ENCODE measurements at places on chromosomes 7 and 10. TPM values are rescaled to one million over a fixed set of nuclear protein-coding genes. Genes with fewer than 3 reads are reported as not detected.

DNA sequence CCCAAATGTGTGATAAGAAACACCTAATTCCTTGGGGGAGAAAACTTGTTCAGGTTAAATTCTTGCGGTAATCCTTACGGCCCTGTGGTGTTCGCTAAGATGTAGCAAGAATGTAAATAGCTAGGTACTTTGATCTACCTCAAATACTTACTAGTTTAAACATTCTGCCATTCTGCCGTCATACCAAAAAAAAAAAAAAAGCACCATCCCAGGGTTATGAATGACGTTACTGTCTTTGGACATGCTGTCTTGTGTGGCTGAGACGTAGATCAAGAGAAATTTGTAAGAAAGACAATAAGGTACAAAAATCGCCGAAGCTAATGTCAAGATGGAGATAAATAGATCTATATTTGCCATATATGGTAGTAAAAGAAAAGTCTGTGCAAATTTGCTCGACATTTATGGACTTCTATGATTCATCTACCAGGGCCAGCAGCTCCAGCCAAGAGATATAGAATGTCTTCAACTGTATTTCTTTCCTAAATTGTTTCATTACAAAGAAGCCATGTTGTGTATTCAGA is 195.6 kb downstream of the CUX1 start:
- DNase-seq, result no peak

GRCh38 chr7:28423918-28424514 is 11.7 kb downstream of the CREB5 start:
- DNase-seq, result no peak

GRCh38 chr10:109275960-109276359 is 647.4 kb downstream of the XPNPEP1 start:
- DNase-seq, result no peak

DNA sequence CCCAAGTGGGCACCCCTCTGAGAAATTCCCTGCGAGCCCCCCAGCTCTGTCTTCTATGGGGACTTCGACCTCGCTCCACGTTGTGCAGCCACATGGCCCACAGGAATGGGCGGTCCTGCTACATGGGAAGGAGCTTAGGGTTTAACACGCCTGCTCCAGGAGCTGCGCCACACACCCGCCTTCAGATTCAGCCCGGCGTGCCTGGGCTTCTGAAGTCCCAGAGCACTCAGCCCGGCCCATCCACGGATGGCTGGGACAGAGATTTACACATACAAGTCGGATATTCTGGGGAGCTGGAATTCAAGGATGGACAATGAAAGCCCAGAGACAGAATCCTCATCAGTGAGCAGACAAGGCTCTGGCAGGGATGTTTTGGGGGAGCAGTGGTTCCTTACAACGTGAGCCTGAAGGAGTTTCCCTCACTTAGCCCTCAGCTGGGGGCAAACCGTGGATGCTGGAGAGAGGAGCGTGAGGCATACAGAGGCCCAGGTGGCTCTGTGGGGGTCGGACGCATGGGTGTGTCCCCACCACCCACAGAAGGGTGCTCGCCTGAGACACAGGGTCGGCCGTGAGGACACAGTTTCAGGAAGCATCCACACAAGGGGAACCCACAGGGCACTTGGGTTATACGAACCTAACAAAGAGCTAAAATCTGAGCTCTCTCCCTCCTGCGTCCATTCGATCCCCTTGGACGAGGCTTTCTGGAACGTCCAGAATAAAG is 372.9 kb downstream of the DNAJB6 start:
- DNase-seq, result no peak

ZNF485 gene
- total RNA-seq, result 3.5 TPM

HKDC1 gene
- not detected for total RNA-seq

CDHR1 gene
- not detected for total RNA-seq

DNA sequence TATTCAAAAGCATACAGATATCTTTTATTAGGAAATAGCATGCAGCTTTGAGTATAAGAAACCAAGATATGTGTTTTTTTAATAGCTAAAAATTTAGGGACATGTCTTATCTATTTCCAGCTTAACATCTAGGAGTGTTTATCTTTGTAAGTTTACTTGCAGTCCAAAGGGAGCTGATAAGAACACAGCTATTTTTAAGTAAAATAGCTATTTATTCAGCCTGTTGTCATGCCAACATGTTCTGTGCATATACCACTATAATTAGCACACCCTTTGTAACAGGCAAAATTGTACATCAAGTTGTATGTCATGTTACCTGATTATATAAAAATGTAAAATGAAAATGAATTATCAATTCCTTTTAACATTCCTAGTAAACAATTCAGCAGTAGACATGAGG is 29.6 kb downstream of the FAM133B start:
- DNase-seq, result no peak

MSMB gene
- total RNA-seq, result not detected

DNA sequence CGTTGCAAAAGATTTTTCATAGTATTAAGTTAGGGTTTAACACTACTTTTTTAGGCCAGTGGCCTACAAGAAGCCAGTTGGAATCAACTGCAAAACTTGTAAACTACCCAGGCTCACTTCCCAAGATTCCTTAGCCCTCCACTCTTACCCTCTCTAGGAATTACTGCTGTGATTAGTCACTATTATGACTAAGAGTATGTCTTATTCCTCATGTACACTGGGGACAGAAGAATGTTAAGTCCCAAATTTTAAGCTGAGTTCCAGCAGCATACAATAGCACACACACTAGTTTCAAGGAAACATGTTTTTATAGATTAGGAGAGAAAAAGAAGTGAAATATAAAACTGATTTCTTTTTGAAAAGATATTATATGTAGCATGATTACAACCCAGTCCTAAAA is 42.8 kb downstream of the FBXL13 start:
- DNase-seq, result no peak

- no peak for DNase-seq
Measured at GRCh38 chr10:33483816-33484190, 149.3 kb upstream of the NRP1 start.

- no peak for DNase-seq
Measured at GRCh38 chr10:77872151-77872946, 54.2 kb downstream of the DLG5 start.

- no peak for DNase-seq
Measured at GRCh38 chr10:17005621-17006566, 123.7 kb downstream of the CUBN start.

GRCh38 chr10:123382491-123382890 is 228.3 kb downstream of the BUB3 start:
- DNase-seq, result no peak

SLC26A3 gene
- total RNA-seq, result not detected

BLOC1S2 gene
- 35.7 TPM for total RNA-seq

- no peak for DNase-seq
Measured at GRCh38 chr10:63456437-63457210, 9.2 kb downstream of the JMJD1C start.

WEE2 gene
- total RNA-seq, result not detected

WNT2 gene
- not detected for total RNA-seq

LOXL4 gene
- 15.4 TPM for total RNA-seq

SCRN1 gene
- total RNA-seq, result 75.3 TPM

NPFFR1 gene
- total RNA-seq, result not detected

DNA sequence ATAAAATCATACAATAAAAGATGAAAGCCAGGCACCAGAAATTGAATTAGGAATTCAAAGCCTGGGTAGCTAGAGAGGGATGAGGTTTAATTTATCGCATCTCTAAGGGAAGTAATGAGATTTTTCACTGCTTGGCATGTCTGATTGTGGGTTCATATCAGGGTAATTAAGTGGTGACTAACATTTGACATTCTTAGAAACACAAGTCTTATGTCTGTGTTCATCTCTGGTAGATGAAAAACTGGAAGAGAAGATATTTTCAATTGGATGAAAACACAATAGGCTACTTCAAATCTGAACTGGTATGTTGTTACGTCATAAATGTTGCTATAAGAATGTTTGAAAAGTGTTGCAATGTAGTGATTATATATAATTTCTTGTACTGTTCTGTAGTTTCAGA is 36.8 kb upstream of the ARMS2 start:
- no peak for DNase-seq

DNAH11 gene
- total RNA-seq, result 1.9 TPM

DNA sequence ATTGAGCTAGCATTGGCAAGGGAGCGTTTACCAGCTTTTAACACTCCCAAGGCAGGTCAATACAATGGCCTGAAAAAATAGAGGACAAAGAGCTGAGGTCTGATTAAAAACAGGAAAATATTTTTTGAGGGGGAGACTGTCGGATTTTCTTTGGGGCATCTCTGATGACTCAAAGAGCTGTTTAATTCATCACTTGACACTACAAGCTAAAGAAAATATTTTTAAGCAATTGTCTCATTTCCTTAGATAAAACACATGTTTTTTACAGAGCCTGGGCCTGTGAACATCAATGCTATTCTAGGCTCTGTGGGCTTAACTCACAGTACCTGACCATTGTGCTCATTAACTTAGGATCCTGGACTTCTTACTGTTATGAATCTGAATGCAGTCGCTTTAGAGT is 100.8 kb downstream of the NRP1 start:
- no peak for DNase-seq

SRGN gene
- total RNA-seq, result 227 TPM

DNA sequence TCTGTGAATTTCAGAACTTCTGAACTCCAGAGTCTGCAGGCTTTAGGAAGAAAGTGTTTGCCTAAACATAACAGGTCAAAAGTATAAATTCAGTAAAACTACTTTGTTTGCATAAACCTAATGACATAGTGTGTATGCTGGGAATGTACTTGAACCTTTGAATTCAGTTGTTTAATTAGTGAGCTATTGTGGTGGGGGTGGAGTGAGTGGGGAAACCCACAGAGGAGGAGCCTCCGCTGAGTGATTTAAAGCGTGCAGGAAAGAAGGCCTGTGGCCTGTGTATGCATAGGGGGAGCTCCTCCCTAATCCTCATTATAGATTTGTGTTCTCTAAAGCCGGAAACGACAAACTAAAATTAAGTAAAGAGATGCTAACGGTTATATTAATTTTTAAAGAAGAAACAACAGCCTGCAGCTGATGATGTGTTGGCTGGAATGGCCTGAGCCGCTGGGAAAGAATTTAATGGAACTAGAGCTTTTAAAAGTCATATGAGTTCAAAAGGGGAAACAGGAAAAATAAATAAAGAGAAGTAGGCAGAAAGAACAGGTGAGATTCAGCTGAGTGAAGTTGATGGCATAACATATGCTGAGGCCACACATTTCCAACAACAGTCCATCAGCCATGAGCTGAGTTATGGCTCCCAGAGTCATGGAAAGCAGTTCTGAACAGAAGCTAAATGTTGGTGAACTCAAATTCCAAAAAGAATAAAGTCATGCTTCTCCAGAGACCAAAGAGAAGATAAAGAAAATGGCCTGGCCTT is 595.0 kb downstream of the GRM8 start:
- no peak for DNase-seq

- DNase-seq, result no peak
Measured at GRCh38 chr10:124018886-124019525, 74.4 kb downstream of the CHST15 start.

- no peak for DNase-seq
Measured at GRCh38 chr7:122300211-122300932, 4.2 kb downstream of the FEZF1 start.

DNA sequence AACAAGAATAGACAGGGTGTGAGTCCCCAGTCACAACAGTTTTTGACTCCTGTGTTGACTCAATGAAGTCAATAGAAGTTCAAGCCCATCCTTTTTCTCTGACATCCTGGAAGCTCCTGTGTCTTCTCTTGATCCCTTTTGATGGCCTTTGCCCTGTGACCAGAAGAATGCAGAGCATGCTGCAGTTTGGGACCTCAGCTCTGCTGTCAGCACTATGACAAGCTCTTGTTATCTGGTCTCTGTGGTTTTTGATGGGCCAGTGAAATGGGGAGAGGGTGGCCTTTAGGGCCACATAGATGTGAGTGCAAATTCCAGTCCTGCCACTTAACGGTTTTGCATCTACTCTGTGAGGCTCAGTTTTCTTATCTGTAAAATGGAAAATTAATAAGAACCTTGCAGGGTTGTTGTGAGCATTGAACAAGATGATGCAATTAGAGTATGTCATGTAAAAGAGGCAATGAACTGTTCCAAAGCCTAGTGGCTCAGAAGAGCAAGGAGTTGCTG is 102.4 kb upstream of the IKZF1 start:
- DNase-seq, result no peak

IKZF1 gene
- 57.8 TPM for total RNA-seq

AGR3 gene
- total RNA-seq, result 22.2 TPM

DNA sequence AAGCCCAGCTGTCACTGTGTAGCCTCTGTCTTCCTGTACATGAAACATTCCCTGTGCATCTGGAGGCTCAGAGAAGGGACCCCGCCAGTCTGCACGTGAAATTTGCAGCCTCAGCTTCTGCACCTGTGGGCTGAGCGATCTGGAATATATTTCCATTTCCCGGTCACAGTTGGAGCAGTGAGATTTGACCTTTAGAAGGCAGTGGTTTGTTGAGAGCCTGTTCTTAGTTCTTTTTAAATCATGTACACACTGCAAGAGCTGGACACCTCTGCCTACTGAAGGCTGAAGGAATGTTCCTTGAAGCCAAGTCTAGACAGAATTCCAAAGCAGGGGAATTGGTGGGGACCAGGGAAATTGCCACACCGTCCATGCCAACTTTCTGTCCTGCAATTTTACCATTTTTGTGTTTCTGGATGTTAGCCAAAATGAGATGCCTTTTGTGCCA is 706.6 kb downstream of the INHBA start:
- DNase-seq, result no peak

PSTK gene
- total RNA-seq, result 0.95 TPM

GRCh38 chr10:132944510-132944909 is 2.1 kb upstream of the CFAP46 start:
- no peak for DNase-seq

NEURL1 gene
- total RNA-seq, result not detected

DNA sequence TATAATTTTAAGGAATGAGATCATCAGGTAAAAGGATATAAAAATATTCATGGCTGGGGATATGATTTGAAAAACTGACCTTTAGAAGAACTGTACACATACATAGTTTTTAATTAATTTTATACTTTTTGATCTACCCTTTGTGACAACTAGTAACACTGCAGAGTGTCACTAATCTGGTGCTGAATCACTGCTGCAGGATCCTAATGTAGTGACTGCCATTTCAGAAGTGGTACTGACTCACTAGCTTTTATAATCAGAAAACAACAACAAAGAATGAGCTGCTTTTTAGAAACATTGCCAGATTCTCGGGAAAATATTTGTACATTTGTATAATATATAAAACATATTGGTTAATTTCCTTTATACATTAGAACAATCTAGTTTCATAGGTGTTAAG is 110.4 kb downstream of the HIPK2 start:
- no peak for DNase-seq

FGF8 gene
- not detected for total RNA-seq

DNA sequence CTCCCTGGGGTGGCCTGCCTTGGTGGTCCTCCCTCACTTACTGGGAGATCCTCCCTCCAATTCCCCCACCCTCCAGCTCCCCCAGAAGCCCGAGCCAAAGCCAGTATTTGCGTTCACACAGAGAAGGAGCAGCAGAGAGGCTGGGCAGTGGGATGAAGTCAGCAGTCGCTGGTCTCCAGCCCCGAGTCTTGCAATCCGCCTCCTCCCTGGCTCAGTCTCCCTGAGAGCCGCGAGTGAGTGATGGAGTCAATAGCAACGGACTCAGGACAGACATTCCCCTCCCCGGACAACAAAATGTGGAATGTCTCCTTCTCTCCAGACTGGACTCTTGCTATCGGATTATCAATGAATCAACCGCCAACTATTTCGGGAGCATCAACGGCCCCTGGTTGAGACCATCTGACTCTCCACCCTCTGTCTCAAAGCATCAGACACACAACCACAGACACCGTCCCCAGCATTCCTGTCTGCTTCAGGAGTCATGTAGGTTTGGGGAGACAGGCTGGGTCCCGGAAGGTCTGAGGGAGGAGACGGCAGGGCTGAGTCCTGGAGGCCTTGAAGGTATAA is 178.4 kb downstream of the SH3PXD2A start:
- DNase-seq, result no peak

CDK13 gene
- total RNA-seq, result 61.3 TPM

GRCh38 chr10:101103430-101103829 is 27.7 kb upstream of the TLX1 start:
- no peak for DNase-seq

Data from thoracic aorta (tissue), 2 donors.